ENCODE measurements at places on chromosomes 1 and 21. TPM values are rescaled to one million over a fixed set of nuclear protein-coding genes. Genes with fewer than 3 reads are reported as not detected.
A peak's percentile ranks its signal among the peaks of the same experiment; 100 is the strongest.

Gene IL20
- not detected for total RNA-seq

Gene OR2T29
- not detected for total RNA-seq

DNA sequence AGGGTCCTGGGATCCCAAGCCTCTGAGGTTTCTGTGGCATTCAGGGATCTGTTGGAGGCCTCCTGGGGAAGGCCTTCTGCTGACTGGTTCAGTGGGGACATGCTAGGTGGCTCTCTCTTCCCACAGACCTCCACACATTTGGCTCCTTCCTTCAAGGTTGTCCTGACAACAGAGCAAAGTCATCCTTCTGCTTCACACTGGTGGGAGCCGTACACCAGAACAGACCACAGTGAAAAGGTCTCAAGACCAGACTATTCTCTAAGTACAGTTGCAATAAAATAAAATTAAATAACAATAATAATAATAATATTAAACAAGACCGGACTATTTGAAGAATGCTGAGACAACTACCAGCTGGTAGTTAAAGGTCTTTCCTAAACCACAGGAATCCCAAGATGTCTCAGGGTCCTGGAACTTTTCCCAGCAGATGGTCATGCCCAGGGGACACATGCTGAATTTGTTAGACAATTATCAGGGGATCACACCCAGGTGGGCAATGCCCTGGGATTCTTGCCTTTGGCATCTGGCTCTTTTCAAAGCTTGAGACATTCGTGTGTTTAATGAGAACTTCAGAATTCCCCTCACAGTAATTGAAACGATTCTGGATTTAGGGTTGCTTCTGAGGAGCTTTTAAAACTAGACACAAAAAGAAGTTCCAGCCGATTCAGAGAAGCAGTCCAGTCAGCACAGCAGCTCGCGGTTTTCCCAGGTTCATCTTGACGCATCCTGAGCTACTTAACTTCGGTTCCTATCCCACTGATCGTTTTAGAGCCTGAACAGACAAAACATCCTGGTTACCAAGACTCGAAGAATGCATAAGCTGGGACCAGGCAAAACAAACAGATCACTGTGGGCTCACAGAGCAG is 22.9 kb downstream of the HTR1D start:
- no peaks in the 10 kb centered on the region for H3K27me3 ChIP-seq
- DNase-seq = no peak
- no peaks in the 10 kb centered on the region for H3K4me1 ChIP-seq
- no peak overlapping the region for H3K4me3 ChIP-seq
- H3K27ac ChIP-seq = no peak overlapping the region

DNA sequence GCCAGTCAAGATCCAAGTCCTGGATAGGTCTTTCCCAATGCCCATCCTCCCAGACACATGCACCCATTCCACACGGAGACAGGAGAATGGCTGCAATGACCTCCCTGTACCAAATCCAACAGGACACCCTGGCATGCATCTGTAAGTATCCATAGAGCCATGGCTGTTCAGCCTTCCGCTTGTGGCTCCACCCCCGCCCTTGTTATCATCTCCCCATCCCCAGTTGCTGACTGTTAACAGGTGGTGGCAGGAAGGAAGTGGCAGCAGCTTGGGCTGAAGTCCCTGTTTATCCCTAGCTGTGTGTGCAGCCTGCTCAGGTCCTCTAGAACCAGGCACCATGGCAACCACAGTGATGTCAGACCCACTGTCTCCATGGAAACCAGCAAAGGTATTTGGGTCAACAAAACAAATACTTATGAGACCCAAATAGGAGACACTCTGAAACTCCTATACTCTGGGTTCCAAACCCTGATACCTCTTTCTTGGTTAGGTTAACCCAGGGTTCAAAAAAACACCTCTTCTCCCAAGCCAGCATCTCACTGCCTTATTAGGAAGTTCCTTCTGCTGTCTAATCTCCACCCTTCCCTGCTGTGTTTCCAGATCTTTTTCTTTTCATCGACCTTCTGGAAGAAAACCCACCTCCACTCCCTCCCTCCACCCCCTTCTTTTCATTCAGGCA is 721 bp downstream of the PBXIP1 start:
- peaks cover 44% of the 10 kb centered on the region for H3K4me1 ChIP-seq
- no peaks in the 10 kb centered on the region for H3K27me3 ChIP-seq
- peak; percentile 69 for DNase-seq
- no peak overlapping the region for H3K4me3 ChIP-seq
- peak overlapping the region; percentile 83 for H3K27ac ChIP-seq
- no peaks in the 10 kb centered on the region for H3K36me3 ChIP-seq

- no peaks in the 10 kb centered on the region for H3K27me3 ChIP-seq
- DNase-seq = no peak
- H3K27ac ChIP-seq = no peak overlapping the region
- H3K36me3 ChIP-seq = peaks cover 2% of the 10 kb centered on the region
- no peaks in the 10 kb centered on the region for H3K4me1 ChIP-seq
Measured at GRCh38 chr1:117493906-117494305, 111.9 kb upstream of the TENT5C start.

GRCh38 chr1:240582953-240583352 is 29.0 kb downstream of the GREM2 start:
- H3K4me1 ChIP-seq = no peaks in the 10 kb centered on the region
- no peaks in the 10 kb centered on the region for H3K36me3 ChIP-seq
- H3K4me3 ChIP-seq = no peak overlapping the region
- H3K27me3 ChIP-seq = no peaks in the 10 kb centered on the region
- DNase-seq = no peak
- no peak overlapping the region for H3K27ac ChIP-seq

Data from body of pancreas (tissue), 4 donors.